ENCODE measurements at places on chromosomes 6 and 20. TPM values are rescaled to one million over a fixed set of nuclear protein-coding genes. Genes with fewer than 3 reads are reported as not detected.

Gene PPIL4
- 29.5 TPM for total RNA-seq

Gene CST2
- not detected for total RNA-seq

Gene C6orf163
- total RNA-seq, result 2.0 TPM

Gene CALHM6
- total RNA-seq, result 5.3 TPM

Gene BANF2
- total RNA-seq, result not detected

Gene TNFAIP3
- total RNA-seq, result 510 TPM

- DNase-seq, result no peak
Observed at GRCh38 chr20:32241807-32242206, 34.1 kb downstream of the POFUT1 start.

GRCh38 chr20:13384132-13384531, 163.1 kb downstream of the ISM1 start:
- DNase-seq, result no peak

DNA sequence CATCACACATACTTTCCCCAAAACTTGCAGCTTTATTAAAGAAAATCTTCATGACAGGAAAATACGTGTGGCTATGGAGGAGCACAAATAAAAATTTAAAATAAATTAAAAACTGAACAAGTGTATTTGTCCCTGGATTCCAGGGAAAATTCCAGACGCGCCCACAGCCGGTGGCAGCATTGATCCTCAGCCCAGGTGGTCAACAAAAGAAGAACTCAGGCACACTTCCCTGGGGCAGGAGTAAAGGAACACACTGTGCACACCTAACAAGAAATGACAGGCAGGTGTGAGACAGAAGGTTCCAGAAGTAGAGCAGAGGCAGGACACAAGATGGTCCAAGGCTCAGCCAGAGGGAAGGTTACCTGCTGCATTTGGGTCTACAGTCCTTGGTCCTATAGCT, 36.3 kb downstream of the FOXA2 start:
- DNase-seq, result no peak

- no peak for DNase-seq
Observed at GRCh38 chr6:15513131-15513771, 149.6 kb downstream of the DTNBP1 start.

GRCh38 chr6:166779381-166779780, 152.3 kb upstream of the RPS6KA2 start:
- no peak for DNase-seq

- no peak for DNase-seq
Observed at GRCh38 chr20:62165762-62166399, 16.9 kb upstream of the MTG2 start.

DNA sequence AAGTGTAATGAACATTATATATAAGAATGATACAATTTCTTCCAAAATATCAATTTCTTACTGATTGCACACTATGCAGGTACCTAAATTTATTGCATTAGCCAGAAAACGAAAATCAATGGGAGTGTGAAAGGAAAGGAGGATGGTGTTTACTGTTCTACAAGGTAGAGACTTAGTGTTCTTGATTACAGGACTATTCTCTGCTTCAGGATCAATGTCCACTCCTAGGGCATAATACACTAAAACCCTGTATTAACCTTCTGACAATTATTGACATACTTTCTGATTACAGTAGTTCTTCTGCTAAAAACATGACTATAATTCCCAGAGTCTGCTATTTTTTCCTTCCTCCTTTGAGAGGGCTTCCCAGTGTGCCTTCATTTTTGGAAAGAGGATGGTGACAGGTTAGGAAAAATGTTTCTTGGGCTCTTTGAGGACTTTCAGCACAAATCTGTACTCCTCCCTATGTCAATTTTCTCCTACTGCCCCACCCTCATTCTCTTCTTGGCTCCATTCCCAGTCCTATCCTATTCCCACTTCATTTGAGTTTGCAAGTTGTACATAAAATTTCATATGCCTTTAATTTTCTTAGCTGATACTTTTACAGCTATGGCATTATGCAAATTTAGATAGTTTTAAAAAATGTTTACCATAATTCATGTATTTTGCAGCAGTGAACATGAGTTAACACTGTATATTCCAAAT, 278.9 kb downstream of the CENPW start:
- no peak for DNase-seq

DNA sequence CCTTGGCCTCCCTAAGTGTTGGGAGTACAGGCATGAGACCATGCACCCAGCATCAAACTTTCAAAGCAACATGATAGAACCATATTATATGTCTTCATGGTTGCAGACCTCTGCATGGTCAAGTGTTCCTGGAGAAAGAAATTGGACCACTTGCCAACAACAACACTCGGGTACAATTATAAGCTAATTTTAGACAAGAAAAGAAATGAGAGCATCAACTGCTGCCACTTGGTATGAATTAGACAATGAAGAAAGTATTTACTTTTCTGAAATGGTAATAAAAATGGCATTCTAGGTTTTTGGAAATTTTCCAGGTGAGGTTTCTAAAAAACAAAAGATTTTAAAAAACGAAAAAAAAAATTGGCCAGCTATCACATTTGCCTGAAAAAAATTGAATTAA, 7.7 kb upstream of the PM20D2 start:
- DNase-seq, result no peak

- no peak for DNase-seq
Observed at GRCh38 chr6:151254451-151255081, 14.8 kb downstream of the AKAP12 start.

DNA sequence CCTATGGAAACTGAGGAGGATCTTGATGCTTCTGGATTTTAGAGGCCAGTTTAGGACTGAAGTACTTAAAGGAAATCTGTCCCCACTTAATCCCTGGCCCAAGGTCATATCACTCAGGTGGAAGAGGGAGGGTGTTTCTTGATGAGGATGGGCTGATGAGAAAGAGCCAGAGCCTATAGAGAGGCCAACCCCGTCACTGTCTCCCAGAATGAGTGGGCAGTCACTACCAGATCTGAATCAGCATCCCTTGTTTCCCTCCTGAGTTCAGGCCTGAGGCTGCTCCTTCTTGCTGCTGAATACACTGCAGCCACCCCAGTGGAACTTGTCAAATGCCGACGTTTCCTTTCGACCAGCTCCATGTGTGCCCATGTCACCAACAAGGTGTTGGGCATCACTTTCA, 14.8 kb downstream of the ARMC12 start:
- DNase-seq, result peak; percentile 56

DNA sequence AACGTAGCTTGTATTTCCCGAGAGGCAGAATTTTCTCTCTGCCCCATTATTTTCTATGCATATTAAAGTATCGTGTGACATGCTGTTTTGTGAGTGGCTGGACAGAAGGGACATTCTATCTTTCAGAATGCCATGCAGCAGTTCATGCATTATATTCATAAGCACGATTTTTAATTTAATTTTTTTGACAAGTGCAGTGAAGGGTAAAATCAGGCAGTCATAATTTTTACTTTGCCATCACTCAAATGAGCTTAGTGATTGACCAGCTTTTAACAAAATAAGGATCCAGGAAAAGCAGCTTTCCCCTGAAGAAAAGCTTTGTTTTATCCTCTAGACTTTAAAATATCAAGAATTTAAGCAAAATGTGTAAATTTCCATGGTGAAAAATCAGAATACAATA, 673.3 kb downstream of the KIF16B start:
- DNase-seq, result no peak

GRCh38 chr6:112457886-112458285, 110.8 kb downstream of the RFPL4B start:
- no peak for DNase-seq
